ENCODE measurements at places on chromosomes 6 and 20.

DNA sequence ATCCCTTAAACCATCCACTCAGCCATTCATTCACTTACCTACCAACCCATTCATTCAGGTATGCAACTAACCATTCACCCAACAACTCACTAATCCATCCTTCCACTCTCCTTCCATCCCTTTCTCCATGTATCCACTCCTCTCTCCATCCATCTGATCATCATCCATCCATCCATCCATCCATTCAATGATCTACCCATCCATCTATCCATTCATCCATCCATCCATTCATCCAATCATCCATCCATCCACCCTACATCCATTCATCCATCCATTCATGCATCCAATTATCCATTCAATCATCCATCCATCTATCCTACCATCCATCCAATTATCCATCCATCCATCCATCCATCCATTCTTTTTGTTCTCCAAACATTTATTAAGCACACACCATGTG, 13.8 kb upstream of the BCAS1 start:
- no peak for DNase-seq

- peak; percentile 22 for DNase-seq
These were observed 26.1 kb downstream of the CEP57L1 start for GRCh38 chr6:109121411-109121810.

GRCh38 chr6:24720131-24720603, 1.2 kb upstream of the C6orf62 start:
- DNase-seq = peak; percentile 69

DNA sequence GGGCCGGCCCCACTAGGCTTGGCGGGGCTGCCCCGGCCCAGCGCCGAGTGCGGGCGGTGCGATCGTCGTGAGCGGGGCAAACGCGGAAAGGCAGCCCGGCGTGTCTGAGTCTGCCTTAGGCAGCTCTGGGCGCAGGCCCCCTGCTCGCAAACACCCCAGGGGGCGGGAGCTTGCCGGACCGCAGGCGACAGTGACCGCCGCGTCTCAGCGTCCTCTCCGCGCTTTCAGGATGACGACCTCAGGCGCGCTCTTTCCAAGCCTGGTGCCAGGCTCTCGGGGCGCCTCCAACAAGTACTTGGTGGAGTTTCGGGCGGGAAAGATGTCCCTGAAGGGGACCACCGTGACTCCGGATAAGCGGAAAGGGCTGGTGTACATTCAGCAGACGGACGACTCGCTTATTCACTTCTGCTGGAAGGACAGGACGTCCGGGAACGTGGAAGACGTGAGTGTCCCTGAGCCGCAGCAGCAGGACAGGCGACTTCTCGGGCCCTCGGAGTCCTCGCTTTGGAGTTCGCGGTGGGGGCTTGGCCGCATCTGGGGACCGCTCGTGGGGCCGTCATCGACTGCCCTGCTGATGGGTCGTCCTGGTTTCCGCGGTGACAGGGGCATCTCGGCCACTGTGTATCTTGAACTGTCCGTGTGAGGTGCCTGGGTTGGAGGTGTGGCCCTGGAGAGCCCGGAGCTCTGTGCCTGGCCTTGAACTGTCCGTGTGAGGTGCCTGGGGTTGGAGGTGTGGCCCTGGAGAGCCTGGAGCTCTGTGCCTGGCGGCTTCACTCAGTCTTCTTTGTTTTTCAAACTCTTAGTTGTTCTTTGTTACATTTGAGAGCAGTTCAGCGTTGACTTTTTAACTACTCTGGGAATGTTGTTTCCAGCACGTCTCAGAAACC, 786 bp downstream of the ADRM1 start:
- DNase-seq = peak; percentile 95

- DNase-seq = peak; percentile 86
These were observed 103.2 kb upstream of the FOXP4 start for GRCh38 chr6:41442800-41443501.
